ENCODE measurements at places on chromosomes 1 and 21.

DNA sequence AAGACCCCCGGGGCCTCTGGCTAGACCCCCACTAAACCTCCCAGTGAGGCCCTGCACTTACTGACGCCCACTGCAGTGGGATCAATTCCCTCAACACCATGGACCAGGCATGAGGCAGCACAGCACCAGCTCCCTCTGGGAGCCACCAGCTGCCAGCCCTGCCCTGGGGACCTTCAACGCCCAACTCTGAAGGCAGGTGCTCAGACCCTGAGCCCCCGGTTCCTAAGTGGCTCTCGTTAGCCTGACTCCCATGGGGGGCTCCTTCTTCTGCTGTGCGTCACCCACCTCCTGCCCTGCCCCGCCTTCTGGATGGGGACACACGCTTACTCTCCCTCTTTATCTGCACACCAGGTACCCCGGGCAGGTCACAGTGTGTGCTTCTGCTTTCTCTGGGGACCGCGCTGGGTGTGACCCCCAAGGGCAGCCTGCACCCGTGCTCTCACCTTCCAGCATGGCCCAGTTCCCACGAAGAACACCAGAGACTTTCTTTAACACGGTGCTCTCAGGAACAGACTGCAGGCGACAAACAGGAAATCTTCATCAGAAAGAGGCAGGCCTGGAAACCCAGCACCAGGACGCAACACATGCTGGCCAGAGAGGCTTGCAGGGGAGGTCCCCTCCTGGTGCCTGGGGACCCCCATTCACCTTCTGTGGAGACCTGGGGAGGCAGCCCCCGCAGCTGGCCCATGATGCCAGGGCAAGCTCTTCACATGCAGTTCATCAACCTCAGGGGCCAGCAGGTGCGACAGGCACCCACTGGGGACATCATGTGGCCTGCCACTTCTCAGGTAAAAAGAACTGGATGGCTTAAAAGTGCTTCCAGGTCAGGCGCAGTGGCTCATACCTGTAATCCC, 27.3 kb downstream of the WDR4 start:
- no peaks in the 10 kb centered on the region for H3K36me3 ChIP-seq
- H3K4me1 ChIP-seq: peaks cover 6% of the 10 kb centered on the region
- peaks cover 9% of the 10 kb centered on the region for H3K27me3 ChIP-seq
- DNase-seq: no peak

DNA sequence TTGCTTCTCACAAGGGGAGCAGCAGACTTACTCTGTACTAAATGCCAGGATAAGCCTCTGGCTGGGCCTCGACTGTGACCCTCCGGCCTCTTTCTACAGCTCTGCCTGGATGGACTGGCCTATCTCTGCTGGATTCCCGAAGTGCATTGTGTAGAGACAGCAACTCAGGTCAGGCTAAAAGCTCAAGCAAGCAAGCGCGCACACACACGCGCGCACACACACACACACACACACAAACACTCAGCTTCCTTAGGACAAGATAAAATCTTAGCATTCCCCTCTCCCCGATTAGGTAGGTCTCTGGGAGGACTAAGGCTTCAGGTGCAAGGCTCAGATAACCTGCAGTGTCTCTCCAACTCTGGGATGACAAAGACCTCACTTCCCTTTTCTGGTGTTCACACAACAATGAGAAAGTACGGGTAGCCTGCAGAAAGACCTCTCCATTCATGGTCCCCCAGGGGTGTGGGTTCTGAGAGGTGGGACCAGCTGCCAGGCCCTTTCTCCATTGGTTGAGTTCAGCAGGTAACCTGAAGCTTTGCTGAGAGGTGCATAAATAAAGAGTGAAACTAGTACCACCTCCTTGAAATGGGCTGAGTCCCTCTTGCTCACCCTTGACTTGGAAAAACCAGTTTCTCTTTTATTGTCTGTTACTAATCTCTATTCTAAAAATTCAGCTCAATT, 155.1 kb upstream of the CAMK1G start:
- H3K27ac ChIP-seq: no peak overlapping the region
- H3K36me3 ChIP-seq: no peaks in the 10 kb centered on the region
- peaks cover 5% of the 10 kb centered on the region for H3K4me1 ChIP-seq
- no peak for DNase-seq

DNA sequence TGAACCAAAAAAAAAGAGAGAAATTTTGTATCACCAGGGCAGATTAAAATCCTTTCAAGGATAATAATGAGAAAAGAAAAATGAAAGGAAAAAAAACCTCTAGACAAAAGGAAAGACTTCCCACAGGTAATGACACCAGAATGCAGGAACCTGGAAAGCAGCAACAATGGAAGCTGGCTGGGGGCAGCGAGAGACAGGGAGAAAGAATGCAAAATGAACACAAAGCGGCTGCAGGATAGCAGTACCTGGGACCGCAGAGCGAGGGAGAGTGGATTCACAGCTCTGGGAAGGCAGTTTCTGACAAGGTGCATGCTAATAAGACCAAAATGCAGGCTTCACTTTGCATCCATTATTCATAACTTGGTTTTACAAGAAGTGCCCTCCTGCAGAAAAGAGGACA, 349.0 kb downstream of the SIPA1L2 start:
- peaks cover 5% of the 10 kb centered on the region for H3K27me3 ChIP-seq
- no peaks in the 10 kb centered on the region for H3K36me3 ChIP-seq
- DNase-seq: no peak
- H3K27ac ChIP-seq: no peak overlapping the region

GRCh38 chr1:56149761-56150160, 429.6 kb downstream of the PLPP3 start:
- H3K36me3 ChIP-seq: no peaks in the 10 kb centered on the region
- no peak overlapping the region for H3K4me3 ChIP-seq
- no peaks in the 10 kb centered on the region for H3K27me3 ChIP-seq

DNA sequence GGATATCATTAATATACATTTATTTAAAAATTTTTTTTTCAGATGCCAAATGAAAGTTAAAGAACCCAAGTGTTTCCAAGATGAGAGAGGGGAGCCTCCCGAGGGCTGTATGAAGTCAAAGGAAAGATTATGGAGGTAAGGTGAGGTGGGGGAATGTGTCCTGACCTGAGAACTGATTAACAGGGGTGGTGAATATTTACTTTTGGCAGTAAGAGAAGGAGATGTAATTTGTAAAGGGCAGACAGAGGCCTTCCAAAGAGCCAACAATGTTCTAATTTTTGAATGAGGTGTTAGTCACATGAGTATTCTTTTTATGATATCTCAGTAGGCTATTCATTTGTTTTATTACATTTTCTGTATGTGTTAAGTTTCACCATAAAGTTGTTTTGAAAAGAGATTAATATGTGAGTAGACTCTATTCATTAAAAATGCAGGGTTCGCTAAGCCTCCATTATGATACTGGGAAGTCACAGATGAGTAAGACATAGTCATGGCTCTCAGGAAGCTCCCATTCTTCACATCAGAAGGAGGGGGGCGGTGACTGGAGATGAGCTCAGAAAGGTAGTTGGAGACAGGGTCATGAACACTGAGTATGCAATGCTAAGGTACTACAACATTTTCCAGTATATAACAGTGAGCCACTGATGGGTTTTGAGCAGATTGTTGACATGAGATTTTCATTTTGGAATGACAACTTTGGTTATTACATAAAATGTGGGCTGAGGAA, 62.4 kb upstream of the TNFSF18 start:
- H3K4me1 ChIP-seq: no peaks in the 10 kb centered on the region
- peaks cover under 1% of the 10 kb centered on the region for H3K36me3 ChIP-seq
- no peak for DNase-seq
- no peak overlapping the region for H3K4me3 ChIP-seq
- no peak overlapping the region for H3K27ac ChIP-seq

DNA sequence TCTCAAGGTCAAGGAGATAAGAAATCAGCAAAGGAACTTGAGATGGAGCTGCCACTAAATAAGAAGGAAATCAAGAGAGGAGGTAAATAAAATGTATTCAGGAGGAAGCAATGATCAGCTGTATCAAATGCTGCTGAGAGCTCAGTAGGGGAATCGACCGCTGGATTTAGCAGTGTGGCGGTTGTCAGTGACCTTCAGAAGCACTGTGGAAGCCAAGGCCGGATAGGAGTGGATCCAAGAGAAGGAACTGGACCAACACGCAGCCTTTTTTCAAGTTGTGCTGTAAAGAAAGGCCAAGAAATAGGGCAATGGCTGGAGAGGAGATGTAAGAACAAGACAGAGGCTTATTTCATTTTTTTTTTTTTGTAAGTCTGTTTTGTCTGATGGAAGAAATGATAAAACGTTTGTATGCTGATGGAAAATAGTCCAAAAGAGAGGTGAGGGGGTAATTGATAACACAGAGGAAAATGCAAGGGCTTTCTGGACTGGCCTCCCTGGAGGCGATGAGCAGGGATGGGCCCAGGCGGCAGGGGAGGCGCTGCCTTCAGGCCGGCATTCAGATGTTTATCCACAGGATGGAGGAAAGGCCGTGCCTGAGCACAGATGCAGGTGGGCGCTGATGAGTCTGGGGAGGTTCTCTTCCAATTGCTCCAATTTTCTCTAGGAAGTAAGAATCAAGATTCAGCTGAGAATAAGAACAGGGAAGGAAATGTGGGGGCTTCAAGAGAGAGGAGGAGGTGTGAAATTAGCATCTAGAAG, 17.5 kb upstream of the FAM43B start:
- no peak for DNase-seq
- H3K27ac ChIP-seq: no peak overlapping the region
- H3K36me3 ChIP-seq: no peaks in the 10 kb centered on the region
- H3K27me3 ChIP-seq: peaks cover 8% of the 10 kb centered on the region

- H3K4me3 ChIP-seq: no peak overlapping the region
- no peak for DNase-seq
- peaks cover 8% of the 10 kb centered on the region for H3K36me3 ChIP-seq
- H3K4me1 ChIP-seq: peaks cover 2% of the 10 kb centered on the region
- H3K27ac ChIP-seq: no peak overlapping the region
Observed at GRCh38 chr1:116097626-116098025, 13.6 kb upstream of the MAB21L3 start.

GRCh38 chr1:229170274-229170673, 100.6 kb upstream of the RAB4A start:
- H3K36me3 ChIP-seq: no peaks in the 10 kb centered on the region
- peaks cover 6% of the 10 kb centered on the region for H3K27me3 ChIP-seq
- no peak for DNase-seq

GRCh38 chr1:113194846-113195830, 122.1 kb downstream of the LRIG2 start:
- no peaks in the 10 kb centered on the region for H3K4me1 ChIP-seq
- no peak for DNase-seq
- peaks cover 4% of the 10 kb centered on the region for H3K27me3 ChIP-seq
- H3K36me3 ChIP-seq: peaks cover 14% of the 10 kb centered on the region

GRCh38 chr1:8274352-8274751, 43.6 kb upstream of the SLC45A1 start:
- H3K27ac ChIP-seq: no peak overlapping the region
- peaks cover 2% of the 10 kb centered on the region for H3K27me3 ChIP-seq
- no peak overlapping the region for H3K4me3 ChIP-seq
- H3K36me3 ChIP-seq: no peaks in the 10 kb centered on the region
- DNase-seq: no peak
- no peaks in the 10 kb centered on the region for H3K4me1 ChIP-seq

- H3K4me1 ChIP-seq: peaks cover 6% of the 10 kb centered on the region
- no peak overlapping the region for H3K27ac ChIP-seq
- DNase-seq: no peak
- H3K27me3 ChIP-seq: no peaks in the 10 kb centered on the region
Observed at GRCh38 chr1:222940095-222940494, 125.3 kb downstream of the DISP1 start.

GRCh38 chr1:240613356-240614142, 1.6 kb upstream of the GREM2 start:
- peaks cover 1% of the 10 kb centered on the region for H3K27me3 ChIP-seq
- H3K36me3 ChIP-seq: no peaks in the 10 kb centered on the region
- no peak overlapping the region for H3K4me3 ChIP-seq
- peaks cover 53% of the 10 kb centered on the region for H3K4me1 ChIP-seq
- no peak for DNase-seq
- no peak overlapping the region for H3K27ac ChIP-seq

- H3K27ac ChIP-seq: no peak overlapping the region
- H3K4me3 ChIP-seq: no peak overlapping the region
- H3K36me3 ChIP-seq: no peaks in the 10 kb centered on the region
Observed at GRCh38 chr1:235838021-235838420, 28.7 kb downstream of the LYST start.

DNA sequence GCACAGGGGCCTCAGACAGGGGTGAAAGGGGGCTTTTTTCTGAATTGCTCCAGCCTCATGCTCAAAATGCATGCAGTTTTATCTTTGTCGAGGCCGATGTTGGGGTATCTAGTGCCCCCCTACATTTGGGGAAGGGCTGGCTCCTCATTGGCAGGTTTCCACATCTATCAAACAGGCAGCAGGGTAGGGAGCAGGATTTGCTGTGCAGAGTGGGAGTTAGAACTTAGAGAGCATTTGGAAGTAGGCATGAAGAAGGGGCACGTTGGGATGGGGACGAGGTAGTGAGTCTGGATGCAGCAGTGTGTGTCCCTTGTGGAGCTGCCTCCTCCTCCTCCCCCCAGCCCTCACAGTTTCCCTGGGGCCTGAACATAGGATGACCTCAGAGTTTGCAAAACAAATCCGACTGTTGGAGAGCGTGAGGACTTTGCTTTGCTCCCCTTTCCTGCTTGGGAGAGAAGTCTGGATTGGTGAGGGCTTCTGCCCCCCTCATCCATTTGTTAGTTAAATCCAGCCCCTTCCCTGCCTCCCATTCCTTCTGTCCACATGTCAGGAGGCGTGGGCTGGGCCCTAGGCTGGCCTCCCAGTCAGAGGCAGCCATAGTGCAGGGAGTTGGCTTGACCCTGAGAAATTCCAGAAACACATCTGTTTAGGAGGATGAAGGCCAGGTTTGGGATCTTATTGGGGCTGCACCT, 36.9 kb upstream of the GPR37L1 start:
- no peak for DNase-seq
- no peaks in the 10 kb centered on the region for H3K36me3 ChIP-seq
- H3K4me1 ChIP-seq: peaks cover 23% of the 10 kb centered on the region
- peaks cover 4% of the 10 kb centered on the region for H3K27me3 ChIP-seq
- H3K27ac ChIP-seq: no peak overlapping the region

DNA sequence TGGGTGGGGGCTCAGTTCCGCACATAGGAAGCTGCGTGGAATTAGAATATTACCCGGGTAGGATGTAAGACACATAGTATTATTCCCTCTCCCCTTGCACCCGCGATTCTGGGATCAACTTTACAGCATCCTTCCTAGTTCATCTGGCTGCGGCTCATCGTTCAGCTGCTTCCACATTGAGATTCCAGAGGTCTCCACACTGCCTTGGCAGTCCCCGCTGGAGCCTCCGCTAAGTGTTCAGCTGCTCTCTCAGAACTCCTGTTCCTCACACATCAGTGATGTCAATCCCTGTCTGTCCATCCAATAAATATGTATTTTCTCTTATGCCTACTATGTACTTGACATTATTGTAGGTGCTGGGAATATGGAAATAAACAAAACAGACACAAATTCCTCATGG, 135.6 kb upstream of the SYT6 start:
- DNase-seq: no peak
- no peaks in the 10 kb centered on the region for H3K27me3 ChIP-seq
- H3K4me1 ChIP-seq: no peaks in the 10 kb centered on the region
- no peak overlapping the region for H3K27ac ChIP-seq
- H3K36me3 ChIP-seq: no peaks in the 10 kb centered on the region

GRCh38 chr1:228405200-228405978, 1.2 kb downstream of the TRIM11 start:
- peaks cover 17% of the 10 kb centered on the region for H3K4me1 ChIP-seq
- H3K27me3 ChIP-seq: peaks cover 5% of the 10 kb centered on the region
- H3K36me3 ChIP-seq: no peaks in the 10 kb centered on the region
- peak overlapping the region; percentile 97 for H3K4me3 ChIP-seq
